ENCODE measurements at places on chromosomes 3 and 15.

- no peak for DNase-seq
Measured at GRCh38 chr15:54540721-54541120, 562.5 kb downstream of the UNC13C start.

DNA sequence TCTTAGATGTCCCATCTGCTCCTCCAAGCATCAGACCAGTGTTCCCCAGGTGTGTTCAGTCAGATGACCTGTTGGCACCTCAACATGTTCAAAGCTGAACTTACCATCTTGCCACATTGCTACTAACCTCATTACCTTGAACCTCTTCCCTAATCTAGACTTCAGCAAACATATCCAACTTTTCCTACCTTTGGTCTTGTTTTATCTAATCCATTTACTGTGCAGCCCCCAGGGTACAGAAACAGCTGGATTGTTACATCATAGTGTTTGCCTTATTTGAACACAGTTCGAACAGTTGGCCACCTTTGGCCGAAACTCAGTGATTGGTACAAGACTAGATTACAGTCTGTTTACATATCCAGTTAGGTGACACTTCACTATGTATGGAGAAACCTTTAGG lies 36.1 kb upstream of the MCF2L2 start:
- no peak for DNase-seq

- DNase-seq = peak; percentile 84
Measured at GRCh38 chr3:106560451-106560966, 691.7 kb upstream of the CBLB start.

DNA sequence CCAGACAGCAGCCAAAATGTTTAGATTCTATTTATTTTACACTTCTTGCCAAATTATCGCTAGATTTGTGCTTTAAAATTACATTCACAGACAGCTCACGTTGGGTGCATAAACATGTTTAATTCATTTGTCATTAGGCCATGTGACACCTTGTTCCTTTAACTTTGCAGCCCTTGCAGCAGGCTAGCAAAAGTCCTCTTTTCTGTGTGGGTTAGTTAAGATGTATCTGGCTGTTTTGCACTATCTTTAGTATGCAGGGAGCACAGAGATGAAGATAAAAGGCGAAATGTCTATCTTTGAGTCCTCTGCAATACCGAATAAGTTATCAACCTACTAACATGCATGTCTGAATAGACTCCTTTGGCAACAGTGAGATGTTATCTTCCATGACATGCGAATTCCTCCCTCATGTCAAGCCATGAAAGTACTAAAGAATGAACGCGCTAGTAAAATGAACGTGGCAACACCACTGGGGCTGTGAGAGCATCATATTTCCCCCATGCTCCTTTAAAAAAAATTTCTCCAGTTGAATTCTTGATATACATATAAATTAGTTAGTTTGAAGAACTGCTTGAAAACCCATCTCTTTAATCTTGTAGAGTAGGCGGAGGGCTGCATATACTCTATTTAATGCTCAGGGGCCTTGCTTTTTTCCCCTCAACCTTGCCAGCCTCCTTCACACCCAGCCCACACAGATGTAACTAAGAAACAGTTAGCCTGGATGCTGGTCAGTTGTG lies 620.4 kb upstream of the NR2F2 start:
- no peak for DNase-seq
